Calu3 (cell line): ENCODE measurements at places on chromosomes 6 and 20.
A peak's percentile ranks its signal among the peaks of the same experiment; 100 is the strongest.

GRCh38 chr20:2657241-2657640, 4.8 kb downstream of the NOP56 start:
- DNase-seq: no peak

- DNase-seq: no peak
These were observed 17.3 kb downstream of the FOXA2 start for GRCh38 chr20:22566876-22567658.

- no peak for DNase-seq
These were observed 51.6 kb downstream of the LAMP5 start for GRCh38 chr20:9565910-9566550.

GRCh38 chr20:59422872-59423544, 122.6 kb downstream of the EDN3 start:
- DNase-seq: no peak

- no peak for DNase-seq
These were observed 38.4 kb downstream of the KIF3B start for GRCh38 chr20:32315891-32316290.

GRCh38 chr6:154602708-154603107, 92.2 kb upstream of the CNKSR3 start:
- DNase-seq: no peak

- peak; percentile 95 for DNase-seq
These were observed 24.6 kb downstream of the SLCO4A1 start for GRCh38 chr20:62666736-62667529.

DNA sequence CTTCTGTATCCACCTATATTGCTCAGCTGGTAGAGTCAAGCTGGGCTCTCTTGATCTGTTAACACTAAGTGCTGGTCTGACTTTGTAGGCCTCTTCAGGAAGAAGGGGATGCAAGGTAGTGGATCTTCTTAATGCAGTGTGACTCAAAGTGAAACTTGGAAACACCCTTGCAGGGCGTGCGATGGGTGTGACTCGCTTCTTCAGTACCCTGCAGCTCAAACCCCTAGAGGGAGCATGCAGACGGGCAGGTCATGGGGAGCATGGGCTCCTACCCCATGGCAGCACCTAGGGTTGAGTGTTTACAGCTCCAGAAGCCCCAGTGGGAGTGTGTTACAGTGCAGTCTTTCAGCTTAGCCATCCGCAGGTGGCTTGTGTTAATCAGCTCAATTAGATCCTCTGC, 757 bp upstream of the SAMD3 start:
- peak; percentile 2 for DNase-seq

- DNase-seq: no peak
These were observed 242.2 kb downstream of the FOXC1 start for GRCh38 chr6:1851681-1852456.

GRCh38 chr6:156554160-156554559, 223.0 kb upstream of the ARID1B start:
- DNase-seq: no peak

- no peak for DNase-seq
These were observed 215.1 kb upstream of the CDYL start for GRCh38 chr6:4561078-4561435.

DNA sequence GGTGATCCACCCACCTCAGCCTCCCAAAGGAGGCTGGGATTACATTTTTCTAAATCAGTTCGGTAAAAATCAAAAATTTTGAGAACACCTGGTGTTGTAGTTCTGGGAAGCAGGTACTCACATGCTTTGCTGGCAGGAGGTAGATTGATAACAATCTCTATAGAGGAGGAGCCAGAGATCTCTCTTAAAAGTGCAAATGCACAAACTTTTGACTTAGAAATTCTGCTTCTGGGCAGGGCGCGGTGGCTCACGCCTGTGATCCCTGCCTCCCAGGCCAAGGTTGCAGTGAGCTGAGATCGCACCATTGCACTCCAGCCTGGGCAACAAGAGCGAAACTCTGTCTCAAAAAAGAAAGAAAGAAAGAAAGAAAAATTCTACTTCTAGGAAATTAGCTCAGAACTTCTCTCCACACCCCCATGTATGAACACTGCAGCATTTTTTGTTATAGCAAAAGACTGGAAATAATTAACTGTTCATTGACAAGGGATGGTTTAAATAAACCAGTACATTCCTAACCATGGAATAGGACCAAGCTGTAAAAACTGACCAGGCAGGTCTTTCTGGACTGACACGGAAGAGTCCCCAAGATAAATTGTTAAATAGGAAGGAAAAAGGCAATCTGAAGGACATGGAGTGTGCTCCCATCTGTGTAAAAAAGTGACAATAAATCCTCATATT, 14.4 kb upstream of the TRIB3 start:
- DNase-seq: peak; percentile 53

DNA sequence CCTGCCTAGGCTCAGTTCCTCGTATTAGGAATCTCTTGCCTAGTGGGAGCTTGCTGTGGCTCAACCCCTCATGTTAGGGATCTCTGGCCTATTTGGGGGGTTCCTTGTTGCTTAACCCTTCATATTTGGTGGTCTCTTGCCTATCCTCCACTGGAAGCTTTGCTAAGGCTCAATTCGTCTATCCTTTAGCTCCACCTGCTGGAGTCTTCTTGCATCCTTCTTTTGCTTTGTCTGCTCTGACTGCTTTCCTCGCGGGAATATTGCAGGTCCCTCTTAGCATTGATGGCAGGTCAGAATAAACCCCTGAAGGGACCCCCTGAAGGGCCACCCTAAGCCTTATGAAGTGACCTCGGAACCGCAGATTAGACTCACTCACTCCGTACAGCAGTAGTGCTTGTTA, 203.0 kb upstream of the TBX18 start:
- DNase-seq: peak; percentile 9

- DNase-seq: no peak
These were observed 30.9 kb upstream of the TGM6 start for GRCh38 chr20:2349801-2350200.

DNA sequence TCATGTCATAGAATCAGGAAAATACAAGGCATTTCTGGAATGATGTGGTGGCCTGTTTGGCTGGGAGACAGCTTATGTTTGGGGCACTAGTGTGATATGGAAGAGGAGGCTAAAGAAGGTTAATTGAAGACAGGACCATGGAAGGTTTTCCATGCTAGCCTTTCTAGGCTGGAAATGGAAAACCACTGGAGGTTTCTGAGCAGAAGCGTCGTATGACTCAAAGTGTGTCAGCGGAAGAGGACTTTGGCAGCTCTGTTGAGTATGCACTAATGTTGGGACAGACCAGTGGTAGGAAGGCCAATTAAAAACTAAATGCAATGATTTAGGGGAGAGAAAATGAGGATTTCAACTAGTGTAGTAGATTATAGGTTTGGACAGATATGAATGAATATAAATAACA, 413.1 kb downstream of the PLCB1 start:
- no peak for DNase-seq

GRCh38 chr6:9647071-9647445, 767.8 kb downstream of the TFAP2A start:
- no peak for DNase-seq

- no peak for DNase-seq
These were observed 16.4 kb downstream of the RNF217 start for GRCh38 chr6:124978451-124979293.

- no peak for DNase-seq
These were observed 120.0 kb downstream of the TMEM242 start for GRCh38 chr6:157203312-157203744.

DNA sequence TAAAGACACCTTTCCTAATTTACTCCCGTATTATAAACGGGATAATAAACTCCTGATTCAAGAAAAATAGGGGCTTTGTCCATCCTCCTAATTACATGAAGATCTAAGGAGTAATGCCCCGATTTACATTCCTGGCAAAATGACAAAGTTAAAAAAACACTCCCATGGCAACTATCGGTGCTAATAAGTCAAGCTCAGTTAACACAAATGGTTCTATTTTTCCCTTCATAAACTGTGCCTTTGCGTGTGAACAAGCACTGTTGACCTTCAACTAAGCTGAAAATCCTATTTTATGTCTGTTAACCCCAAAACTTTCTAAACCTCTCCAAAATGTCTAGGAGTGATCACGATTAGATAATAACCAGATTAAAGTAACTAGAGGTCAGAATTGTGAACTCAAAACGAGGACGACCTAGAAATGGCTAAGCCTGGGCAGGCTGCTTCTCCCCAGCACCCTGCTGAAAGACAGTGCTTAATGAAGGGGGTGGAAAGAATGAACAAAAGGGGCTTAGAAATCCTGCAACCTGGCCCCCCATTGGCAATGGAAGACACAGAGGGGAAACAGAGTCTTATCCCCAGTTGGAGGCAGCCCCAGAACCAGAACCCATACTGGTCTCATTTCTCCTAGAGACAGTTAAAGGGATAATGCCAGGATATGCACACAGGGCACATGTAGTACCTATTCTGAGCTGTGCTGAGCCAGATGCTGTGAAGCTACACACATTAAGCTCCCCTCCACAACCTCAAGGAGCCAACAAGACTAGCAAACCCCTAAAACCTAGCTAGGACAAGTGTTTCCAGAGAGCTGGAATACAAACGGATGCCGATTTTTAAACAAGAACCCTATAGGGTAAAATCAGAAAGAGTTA, 23.0 kb downstream of the SLC23A2 start:
- no peak for DNase-seq

- peak; percentile 70 for DNase-seq
These were observed 29.0 kb upstream of the TBPL1 start for GRCh38 chr6:133923938-133924593.

DNA sequence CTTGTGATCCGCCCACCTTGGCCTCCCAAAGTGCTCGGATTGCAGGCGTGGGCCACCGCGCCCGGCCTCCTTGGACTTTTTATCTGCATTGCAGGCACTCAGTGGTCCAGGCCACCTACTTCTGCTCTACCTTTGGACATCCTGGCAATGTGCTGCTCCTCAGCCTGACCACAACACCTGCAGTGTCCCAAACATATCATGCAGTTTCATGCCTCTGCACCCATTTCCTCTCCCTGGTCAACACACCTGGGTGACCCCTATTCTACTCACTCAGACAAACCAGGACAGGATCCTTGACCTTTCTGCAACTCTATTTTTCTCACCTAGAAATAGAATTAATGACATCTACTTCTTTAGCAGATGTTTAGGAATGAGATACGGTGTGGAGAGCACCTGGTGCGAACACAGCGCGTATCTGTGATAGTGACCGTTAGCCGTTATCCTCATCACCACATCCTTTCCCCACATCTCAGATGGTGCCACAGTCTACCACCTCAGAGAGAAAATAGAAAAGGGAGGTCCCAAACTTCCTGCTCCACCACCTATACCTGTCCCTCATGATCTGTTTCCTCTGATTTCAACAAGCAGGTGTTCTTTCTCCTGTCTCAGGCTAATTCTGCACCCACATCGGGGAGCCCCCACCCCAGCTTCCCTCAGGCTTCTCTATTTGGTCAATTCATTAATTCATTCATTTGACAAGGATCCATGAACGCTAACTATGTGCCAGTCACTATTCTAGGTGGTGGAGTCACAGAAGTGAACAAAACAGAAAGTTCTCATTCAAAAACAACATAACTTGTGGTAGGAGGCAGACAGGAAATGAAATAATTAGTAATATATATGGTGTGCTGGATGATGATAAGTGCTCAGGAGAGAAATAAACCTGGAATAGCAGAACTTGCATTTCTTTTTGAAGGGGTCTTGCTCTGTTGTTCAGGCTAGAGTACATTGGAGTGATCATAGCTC, 4.3 kb upstream of the BTN3A2 start:
- DNase-seq: no peak

DNA sequence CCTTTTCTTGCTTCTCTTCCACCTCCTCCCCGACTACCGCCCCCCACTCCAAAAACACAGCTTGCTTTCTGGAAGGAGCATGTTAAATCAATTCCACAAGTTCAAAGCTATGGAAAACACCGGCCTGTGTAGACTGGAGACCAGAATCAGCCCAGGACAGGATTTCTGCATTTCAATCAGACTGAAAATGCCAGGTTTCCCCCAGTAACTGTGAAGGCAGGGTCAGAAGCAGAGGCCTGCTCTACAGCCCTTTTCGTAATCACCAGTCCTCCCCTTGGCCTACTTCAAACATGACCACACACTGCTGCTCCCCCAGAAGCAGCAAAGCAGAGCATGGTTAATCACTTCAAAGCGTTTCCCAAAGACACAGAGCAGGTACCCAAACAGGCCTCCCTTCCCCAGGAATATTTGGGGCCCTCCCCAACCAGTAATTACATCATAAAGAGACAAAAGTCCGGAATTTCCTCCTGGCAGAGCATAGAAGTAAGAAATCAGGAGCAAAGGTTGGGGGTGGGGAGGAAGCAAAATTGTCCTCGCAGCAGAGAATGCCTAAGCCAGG, 38.4 kb downstream of the ZMYND8 start:
- DNase-seq: peak; percentile 77

DNA sequence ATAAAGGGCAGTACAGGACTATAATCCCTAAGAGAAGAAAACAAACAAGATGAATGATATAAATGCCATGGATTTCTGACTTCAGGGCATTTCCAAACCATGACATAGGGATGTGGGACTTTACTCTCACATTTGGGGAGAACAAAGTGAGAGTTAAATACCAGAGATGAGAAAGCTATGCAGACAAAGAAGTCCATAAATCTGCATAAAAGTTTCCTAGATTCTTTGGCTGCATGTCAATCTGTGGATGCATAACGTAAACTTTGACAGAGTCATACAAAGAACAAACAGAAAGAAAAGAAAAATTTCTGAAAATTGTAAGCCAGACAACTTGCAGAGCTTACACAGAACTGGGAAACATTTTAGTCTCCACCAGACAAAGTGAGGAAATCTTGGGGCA, 11.7 kb downstream of the EPM2A start:
- DNase-seq: no peak
